ENCODE measurements at places on chromosomes 3 and 15.

- peak; percentile 73 for DNase-seq
Measured at GRCh38 chr3:163622384-163622783, 1455.9 kb downstream of the SI start.

GRCh38 chr3:148856384-148856783 is 8.7 kb upstream of the CPA3 start:
- no peak for DNase-seq

DNA sequence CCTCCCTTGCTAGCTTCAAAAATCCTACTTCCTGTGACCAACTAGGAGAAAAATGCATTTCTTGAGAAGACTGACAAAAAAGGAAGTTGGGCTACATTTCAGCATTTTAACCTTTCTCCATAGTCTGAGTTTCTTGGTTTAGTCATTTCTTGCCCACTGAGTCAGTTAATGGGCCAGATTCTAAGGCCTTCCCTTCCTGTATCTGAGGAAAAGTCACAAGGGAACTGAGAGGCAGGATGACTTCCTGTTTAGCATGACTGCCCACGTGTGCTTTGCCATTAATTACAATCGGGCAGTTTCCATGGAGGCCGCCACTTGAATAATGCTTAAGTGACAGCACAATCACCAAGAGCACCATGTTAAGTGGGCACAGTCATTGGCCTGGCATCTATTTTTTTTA is 794.4 kb upstream of the LMCD1 start:
- no peak for DNase-seq

DNA sequence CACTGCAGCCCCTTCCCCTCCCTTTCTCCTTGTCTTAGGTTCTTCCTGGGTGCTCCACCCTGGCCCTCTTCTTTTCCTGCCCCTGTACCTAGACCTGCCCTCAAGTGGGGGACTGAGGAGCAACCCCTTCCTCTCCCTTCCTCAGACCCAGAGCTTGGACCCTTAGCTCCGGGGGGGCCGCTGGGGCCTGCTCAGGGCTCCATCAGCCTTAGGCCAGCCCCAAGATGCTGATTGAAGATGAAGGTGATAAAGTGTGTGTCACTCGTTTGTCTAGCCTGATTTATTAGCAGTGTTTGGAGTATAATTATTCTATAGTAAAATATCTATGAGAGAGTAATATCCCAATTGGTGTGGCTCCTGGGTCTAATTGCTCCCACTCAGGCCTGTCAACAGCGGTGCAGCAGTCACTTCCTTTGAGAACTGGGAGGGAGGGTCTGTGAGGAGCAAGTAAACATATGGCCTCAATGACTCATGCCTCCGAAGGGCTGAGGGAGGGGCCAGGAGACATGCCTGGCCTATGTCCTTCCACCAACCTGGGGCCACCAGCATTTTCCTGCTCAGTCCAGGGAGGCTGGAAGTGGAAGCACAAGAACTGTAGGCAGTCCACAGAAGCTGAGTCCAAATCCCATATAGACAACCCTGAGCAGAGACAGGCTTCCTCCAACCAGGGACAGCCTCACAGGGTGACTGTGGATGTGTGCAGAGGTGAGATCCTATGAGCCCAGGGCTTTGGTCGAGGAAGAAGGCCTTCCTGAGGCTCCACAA is 123.2 kb downstream of the DNAJB8 start:
- peak; percentile 61 for DNase-seq

DNA sequence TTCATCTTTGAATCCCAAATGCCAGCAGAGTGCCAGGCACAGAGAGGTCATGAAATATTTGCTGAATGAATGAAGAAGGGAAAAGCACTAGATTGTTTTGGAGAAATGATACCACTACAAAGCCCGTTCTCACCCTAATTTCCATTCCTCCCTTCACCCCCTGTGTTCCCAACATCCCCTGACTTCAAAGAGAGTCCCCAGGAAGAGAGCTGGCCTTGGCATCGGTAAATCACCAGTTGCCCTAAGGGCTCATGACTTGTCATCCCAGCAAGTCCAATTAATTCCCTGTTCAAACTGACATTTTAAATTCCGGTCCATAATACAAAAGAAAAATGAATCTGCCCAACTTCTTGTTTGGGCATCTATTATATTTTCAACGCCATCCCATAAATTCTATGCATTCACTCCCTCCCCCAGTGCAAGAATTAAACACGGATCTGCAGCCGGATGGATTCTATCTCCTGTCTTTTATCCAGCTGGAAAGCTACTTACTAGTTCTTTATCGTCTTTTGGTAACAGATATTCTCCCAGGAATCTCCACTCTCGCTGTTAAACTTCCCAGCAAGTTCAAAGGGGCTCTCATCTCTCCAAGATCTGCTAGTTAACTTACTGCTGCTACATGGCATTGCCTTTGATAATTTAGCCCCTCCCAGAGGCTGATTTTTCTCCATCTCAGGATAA is 63.9 kb upstream of the TSC22D2 start:
- DNase-seq = no peak
